Hypothalamus (tissue), 51 donors: ENCODE measurements at places on chromosomes 5 and 9.

- DNase-seq: no peak
These were observed 29.6 kb downstream of the PSAT1 start for GRCh38 chr9:78326564-78326963.

DNA sequence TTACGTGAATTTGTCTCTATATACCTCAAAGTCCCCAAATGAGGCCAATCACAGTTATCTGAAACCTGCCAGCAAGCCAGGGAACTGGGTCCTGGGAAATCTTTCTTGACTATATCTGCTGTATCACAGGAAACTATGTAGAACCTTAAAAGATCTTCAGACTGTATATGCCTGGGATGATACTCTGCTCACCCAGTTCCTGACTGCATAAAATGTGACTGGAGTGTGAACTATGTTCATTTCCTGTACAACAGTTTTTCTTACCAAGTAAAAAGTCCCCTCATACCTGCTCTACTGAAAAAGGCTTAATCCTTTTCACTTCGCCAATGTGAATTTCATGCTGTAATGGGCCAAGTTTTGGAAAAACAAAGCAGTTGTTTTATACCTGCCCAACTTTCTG is 162.9 kb downstream of the ELAVL2 start:
- no peak for DNase-seq

DNA sequence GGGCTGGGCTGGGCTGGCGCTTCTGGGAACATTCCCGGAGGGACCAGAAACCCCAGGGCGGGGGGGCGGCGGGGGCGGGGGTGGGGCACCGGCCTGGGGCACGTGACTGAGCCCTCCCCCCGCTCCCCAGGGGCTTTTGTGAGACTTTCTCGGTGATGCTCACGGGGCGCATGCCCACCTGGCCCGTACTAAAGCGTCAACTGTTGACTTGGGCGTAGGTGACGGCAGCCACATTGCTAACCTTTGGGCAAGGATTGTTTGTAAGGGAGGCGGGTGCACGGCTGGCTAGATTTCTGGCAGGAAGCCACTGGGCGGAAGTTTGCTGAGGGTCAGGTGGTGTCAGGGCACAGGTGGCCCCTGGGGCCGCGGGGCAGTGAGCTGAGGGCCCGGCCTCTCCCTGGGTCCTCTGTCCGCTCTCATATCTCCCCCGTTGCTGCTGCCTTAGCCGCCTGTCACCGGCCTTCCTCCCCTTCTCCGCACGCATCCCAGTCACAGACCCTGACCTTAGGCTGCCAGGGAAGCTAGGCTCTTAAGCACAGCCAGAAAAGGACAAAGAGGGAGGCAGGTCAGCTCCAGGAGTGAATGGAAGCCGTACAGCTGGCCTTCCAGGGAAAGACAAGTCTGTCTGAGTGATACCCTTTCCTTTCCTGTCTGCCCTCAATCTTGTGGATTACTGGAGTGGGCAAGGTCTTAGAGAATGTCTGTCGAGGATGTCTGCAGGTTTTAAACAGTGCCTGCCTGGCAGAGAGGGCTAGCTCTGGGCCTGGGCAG is 812 bp downstream of the CACFD1 start:
- DNase-seq: peak; percentile 52

- DNase-seq: no peak
These were observed 120.2 kb upstream of the RASA1 start for GRCh38 chr5:87147441-87147840.

- DNase-seq: no peak
These were observed 286.6 kb upstream of the POU5F2 start for GRCh38 chr5:94028001-94028400.

GRCh38 chr9:86550401-86550800 is 196.2 kb upstream of the TUT7 start:
- no peak for DNase-seq

- no peak for DNase-seq
These were observed 354.5 kb upstream of the CDH6 start for GRCh38 chr5:30838936-30839496.

DNA sequence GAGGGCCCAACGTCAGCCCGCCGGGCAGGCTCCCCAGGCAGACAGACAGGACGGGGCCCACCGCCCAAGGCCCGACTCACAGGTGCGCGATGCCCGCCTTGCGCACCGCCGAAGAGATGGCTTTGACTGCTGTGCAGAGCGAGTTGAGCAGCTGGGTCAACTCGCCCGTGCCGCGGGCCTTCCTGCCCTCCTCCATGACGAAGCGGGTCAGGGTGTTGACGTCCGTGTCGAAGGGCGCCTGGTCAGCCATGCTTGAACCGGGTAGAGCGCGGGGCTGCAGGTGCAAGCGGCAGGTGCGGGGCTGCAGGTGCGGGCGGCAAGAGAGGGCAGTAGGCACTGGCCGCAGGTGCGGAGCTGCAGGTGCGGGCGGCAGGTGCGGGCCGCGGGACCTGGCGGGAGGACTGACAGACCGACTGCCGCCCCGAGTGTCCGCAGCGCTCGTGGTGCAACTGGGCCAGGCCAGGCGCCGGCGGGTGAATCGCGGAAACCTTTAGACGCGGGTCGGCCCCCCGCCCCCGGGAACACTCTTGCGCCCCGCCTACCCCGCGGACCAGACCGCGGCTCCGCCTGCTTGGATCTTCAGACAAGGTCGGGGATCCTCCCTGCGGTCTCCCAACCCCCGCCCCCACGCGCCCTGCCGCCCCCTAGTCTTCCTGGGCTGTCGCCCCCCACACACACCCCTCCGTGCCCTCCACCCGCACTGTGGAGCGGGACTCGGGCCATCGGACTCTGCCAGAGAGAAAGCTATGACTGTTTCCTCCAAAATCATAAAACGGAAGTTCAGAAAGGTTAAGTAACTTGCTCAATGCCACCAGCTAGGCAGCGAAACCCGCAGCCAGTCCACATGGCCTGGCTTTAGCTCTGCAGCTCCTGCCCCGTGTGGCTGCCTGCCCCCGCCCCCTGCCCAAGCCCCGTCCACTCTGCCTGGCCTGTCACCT is at the start of gene FBP1:
Gene FBP1, minus strand, starts transcription at position 458 of the 938 bp plus-strand sequence. Its CDS starts 208 bp downstream, at position 250.
- DNase-seq: no peak

- DNase-seq: no peak
These were observed 42.7 kb downstream of the FBXL17 start for GRCh38 chr5:108339220-108339619.

- no peak for DNase-seq
These were observed 149.3 kb upstream of the MPDZ start for GRCh38 chr9:13428766-13429165.

- DNase-seq: no peak
These were observed 143.4 kb downstream of the FGF18 start for GRCh38 chr5:171562822-171563221.

DNA sequence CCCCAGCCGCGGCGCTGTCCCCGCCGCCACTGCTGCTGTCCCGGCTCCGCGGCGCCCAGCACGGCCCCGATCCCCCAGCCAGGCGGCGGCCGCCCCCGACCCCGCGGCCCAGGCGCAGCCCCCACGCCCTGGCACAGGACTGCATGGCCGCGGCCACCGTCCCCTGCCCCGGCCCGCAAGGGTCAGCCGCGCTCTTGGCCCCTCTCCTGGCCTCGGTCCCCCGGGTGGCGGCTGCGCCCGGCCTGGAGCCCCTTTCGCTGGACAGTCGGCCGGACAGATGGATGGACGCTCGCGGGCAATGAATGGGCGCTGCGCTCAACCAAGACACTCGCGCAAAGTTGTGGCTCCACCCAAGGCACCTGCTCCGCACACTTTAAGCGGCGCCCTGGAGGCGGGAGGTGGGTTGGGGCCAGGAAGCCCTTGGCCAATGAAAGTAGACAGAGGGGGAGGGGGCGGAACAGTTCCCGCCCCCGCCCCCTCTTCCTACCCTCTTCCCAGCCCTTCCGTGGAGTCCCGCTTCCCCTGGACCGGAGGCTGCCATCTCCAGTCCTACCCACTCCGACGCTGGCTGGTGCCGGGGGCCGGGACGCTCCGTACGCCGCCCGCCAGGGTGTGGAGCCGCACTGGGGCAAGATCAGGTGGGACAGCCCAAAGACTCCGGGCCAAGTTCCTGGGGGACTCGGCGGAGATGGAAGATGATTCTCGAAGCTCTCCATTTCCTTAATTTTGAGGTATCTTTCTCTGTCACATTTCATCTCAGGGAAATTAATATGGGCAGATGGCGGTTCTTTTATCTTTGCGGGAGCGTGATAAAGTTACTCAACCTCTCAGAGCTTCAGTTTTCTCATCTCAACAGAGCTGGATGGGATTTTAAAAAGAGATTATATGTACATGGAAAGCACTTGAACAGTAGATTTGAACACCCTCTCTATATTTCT is at the start of gene GLDC:
Gene GLDC, minus strand, starts transcription at position 375 of the 938 bp plus-strand sequence. Its CDS starts 230 bp downstream, at position 145.
- peak; percentile 17 for DNase-seq

GRCh38 chr5:129120158-129120581 is 25.6 kb downstream of the ISOC1 start:
- DNase-seq: no peak

GRCh38 chr5:54063817-54064216 is 246.6 kb downstream of the ARL15 start:
- DNase-seq: no peak

DNA sequence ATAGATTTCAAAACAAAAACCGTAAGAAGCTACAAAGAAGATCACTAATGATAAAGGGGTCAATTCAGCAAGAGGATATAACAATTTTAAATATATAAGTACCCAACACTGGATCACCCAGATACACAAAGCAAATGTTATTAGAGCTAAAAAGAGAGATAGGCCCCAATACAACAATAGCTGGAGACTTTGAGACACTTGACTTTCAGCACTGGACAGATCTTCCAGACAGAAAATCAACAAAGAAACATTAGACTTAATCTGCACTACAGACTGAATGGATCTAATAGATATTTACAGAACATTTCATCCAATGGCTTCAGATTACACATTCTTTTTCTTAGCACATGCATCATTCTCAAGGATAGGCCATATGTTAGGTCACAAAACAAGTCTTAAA is 46.3 kb upstream of the TAF1L start:
- DNase-seq: no peak

GRCh38 chr9:91427873-91428272 is 4.2 kb upstream of the NFIL3 start:
- no peak for DNase-seq

- no peak for DNase-seq
These were observed 26.6 kb upstream of the GLDC start for GRCh38 chr9:6672118-6672517.

DNA sequence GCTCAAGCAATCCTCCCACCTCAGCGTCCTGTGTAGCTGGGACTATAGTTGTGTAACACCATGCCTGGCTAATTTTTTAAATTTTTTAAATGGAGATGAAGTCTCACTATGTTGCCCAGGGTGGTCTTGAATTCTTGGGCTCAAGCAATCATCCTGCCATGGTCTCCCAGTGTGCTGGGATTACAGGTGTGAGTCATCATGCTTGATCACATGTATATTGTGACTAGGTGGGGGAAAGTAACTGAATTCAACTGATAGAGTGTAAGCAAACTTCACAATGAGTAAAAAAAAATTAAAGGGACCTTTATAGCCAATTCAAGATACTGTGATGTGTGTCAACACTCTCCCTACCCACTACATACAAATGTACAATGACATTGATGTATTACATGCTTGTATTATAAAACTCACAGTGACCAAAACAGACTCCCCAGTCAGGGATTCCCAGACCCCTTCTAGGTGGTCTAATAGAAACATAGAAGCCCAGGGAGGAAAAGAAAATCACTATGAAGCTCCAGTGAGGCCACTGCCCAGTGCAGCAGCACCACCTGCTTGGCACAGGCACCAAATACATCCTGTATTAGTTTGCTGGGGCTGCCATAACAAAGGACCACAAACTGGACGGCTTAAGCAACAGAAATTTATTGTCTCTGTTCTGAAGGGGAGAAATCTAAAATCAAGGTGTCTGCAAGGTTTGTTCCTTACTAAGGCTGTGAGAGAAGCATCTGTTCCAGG is 8.8 kb downstream of the PLGRKT start:
- DNase-seq: no peak

DNA sequence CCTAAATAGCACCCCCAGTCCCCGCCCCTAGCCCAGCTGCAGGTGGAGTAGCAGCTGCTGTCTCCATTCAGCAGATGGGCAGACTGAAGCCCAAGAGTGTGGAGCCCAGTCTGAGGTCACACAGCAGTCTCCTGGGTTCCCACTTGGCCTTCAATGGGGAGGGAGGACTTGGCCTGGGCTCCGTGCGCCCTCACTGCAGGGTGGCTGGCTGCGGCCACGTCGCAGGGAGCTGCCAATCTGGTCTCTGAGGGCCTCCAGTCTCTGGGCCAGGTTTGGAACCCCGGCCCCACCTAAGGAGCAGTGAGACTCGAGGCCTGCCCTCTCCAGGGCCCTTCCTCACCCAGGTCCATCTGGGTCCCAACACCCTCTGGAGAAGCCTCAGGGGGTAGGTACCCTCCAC is 7.4 kb downstream of the KIF12 start:
- DNase-seq: no peak

DNA sequence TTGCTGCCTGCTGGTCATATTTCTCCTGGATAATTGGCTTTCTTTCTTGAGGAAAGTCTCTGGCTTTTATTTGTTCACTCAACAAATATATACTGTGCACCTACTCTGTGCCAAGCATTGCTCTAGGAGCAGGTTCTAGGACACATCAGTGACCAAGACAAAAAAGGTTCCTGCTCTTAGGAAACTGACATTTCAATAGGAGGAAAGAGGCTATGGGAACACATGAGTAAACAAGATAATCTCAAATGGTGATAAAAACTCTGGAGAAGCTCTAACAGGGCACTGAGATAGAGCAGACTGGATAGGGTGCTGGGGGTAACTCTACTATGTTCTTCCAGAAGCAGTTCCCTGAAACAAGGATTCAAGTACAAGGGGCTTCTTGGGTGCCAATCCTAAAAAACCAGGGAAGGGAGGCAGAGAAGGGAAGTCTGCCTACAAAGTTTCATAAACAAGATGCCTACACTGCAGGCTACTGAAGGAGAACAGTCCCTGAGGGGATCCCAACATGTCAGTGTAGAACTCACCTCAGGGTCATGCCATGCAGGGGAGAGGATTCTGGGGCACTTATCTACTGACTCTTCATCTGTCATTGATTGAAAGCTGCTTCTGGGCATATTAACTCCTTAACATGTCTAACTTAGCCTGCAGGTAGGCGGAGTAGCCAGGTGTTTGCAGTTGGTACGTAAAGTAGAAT is 181.3 kb downstream of the GRIA1 start:
- no peak for DNase-seq

DNA sequence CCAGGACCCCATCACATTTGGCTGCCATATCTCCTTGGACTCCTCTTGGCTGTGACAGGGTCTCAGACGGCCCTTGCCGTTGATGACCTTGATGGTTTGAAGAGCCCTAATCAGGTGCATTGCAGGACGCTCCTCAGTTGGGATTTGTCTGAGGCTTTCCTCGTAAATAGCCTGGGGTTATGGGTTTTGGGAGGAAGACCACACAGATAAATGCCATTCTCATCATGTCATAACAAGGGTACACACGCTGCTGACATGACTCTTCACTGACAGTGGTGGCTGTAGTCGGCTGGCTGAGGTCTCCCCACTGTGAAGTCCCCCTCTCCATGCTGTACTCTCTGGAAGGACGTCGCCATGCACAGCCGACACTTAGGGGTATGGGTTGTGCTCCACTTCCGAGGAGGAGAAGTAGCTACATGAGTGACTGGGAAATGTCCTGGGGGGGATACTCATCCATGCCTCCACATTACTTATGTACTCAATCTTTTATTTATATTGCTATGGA is 42.9 kb upstream of the SPTLC1 start:
- DNase-seq: no peak
